Naive thymus-derived CD4-positive, alpha-beta T cell (primary cell): ENCODE measurements at places on chromosomes 5 and 9. TPM values are rescaled to one million over a fixed set of nuclear protein-coding genes. Genes with fewer than 3 reads are reported as not detected.

GRCh38 chr9:83283528-83283927, 220.6 kb upstream of the RASEF start:
- no peaks in the 10 kb centered on the region for H3K27me3 ChIP-seq
- DNase-seq = no peak
- H3K4me3 ChIP-seq = no peak overlapping the region
- H3K4me1 ChIP-seq = no peaks in the 10 kb centered on the region
- H3K27ac ChIP-seq = no peak overlapping the region
- no peaks in the 10 kb centered on the region for H3K36me3 ChIP-seq

DNA sequence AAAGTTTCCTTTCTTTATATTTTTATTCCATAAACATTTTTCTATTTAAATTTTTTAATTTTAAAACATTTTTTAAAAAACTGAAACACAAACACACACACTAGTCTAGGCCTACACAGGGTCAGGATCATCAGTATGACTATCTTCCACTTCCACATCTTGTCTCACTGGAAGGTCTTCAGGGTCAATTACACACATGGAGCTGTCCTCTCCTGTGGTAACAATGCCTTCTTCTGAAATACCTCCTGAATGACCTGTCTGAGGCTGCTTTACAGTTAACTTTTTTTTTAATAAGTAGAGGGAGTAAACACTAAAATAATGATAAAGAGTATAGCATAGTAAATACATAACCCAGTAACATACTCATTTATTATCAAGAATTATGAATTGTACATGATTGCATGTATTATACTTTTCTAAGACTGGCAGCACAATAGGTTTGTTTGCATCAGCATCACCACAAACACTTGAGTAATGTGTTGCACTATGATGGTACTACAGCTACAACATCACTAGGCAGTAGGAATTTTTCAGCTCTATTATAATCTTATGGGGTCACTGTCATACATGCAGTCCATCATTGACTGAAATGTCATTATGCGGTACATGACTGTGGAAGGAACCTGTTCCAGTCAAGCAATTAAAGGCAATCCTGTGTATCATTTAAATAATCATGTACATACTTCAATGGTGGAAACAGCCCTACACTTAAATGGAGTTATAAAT, 17.4 kb upstream of the CEP120 start:
- H3K27me3 ChIP-seq = no peaks in the 10 kb centered on the region
- H3K4me1 ChIP-seq = no peaks in the 10 kb centered on the region
- H3K36me3 ChIP-seq = no peaks in the 10 kb centered on the region
- DNase-seq = no peak
- no peak overlapping the region for H3K27ac ChIP-seq

- H3K4me3 ChIP-seq = no peak overlapping the region
- no peaks in the 10 kb centered on the region for H3K36me3 ChIP-seq
- no peak for DNase-seq
- no peaks in the 10 kb centered on the region for H3K27me3 ChIP-seq
Observed at GRCh38 chr5:148791696-148792095, 34.7 kb upstream of the ADRB2 start.

DNA sequence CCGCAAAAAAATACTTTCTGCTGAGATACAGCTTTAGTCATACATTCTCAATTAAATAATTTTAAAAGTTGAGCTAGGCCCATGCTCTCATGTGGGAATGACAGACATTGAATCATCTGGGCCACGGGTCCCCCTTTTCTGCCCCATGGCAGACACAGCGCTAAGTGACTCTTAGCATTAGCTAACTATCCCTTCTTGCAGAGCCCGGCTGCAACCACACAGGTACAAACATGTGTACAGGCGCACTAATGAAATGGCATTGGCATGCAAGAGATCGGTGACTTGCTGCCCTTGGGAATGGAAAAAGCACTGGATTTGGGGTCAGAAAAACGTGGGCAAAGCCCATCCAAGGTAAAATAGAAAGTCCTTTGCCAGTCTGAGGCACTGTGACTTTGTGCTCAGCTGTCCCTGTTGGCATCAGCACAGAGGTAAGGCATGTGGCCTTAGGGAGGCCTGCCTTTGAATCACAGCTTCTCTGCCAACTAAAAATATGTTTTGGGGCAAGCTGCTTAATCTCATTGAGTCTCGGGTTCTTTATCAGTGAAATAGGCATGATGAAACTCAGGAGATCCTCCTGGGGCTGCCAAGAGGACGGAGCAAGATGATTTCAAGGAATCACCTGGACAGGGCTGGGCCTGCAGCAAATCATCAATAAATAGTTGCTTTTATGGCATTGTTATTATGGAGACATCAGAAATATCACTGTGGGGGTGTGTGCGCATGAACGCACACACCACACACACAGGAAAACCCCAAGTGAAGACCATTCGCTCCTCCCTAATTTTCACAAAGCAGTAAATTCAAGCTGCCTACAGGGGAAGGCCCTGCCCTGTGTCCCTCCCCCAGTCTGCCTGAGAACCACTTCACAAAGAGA, 54.2 kb downstream of the WHRN start:
- H3K27ac ChIP-seq = peak overlapping the region; percentile 38
- H3K4me3 ChIP-seq = no peak overlapping the region
- no peak for DNase-seq
- H3K4me1 ChIP-seq = peaks cover 22% of the 10 kb centered on the region
- no peaks in the 10 kb centered on the region for H3K36me3 ChIP-seq

DNA sequence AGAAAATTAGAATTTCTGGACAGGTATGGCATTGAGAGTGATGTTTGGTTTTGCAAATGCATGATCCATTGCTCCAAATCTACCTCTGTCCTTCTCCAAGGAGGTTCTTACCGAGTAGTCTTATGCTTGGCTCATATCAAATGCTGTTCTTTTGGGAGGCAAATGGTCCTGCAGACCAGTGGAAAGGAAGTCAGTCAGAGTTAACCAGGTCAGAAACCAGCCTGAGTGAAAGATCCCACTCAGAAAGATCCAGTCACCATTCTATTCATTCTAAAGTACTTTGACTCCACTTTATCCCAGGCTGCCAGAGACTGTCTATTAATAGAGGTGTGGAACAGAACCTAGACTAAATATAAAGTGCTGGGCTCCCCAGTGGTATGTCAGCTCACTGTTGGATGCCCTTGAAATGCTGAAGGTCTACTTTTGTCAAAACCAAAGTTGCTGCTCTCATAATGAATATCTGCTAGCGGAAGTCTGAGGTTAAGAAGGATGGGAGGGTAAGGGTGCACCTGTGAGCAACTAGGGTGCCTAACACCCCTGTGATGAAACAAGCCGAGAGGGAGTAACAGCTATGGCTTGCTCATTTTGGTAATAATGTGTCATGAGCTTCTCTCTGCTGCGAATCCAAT, 302.2 kb downstream of the ZNF608 start:
- H3K36me3 ChIP-seq = no peaks in the 10 kb centered on the region
- DNase-seq = no peak
- no peak overlapping the region for H3K4me3 ChIP-seq
- H3K27ac ChIP-seq = no peak overlapping the region
- H3K27me3 ChIP-seq = no peaks in the 10 kb centered on the region

GRCh38 chr5:178306430-178307225, 74.0 kb upstream of the PHYKPL start:
- no peak for DNase-seq
- no peaks in the 10 kb centered on the region for H3K36me3 ChIP-seq
- H3K4me1 ChIP-seq = no peaks in the 10 kb centered on the region
- H3K4me3 ChIP-seq = no peak overlapping the region

DNA sequence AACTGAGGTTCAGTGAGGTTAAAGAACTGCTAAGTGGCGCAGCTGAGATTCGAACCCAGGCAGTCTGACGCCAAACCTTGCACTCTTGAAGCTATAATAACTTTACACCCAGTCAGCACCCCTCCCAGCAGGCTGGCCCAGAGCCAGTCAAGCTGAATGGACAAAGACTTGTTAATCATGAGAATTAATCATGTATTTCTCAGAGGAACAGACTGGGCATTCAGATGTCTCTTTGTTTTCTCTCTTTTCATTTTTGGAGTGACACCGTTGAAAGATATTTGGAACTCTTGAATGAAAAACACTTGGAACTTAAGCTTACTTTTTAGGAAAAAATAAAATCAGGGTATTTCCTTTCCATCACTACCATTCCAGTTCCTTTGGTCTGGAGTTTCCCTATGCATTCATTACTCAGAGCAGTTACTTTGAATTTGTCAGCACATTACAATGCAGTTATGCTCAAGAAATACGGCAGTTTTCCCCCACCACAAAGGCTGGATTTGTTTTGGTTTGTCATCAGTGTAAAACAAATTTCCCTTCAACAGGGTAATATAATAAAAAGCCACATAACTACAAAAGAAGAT, 22.6 kb upstream of the MAMDC2 start:
- DNase-seq = no peak
- no peaks in the 10 kb centered on the region for H3K4me1 ChIP-seq
- H3K36me3 ChIP-seq = no peaks in the 10 kb centered on the region
- no peaks in the 10 kb centered on the region for H3K27me3 ChIP-seq
- no peak overlapping the region for H3K4me3 ChIP-seq
- no peak overlapping the region for H3K27ac ChIP-seq

GRCh38 chr5:172266071-172266675, 17.4 kb downstream of the UBTD2 start:
- H3K27ac ChIP-seq = no peak overlapping the region
- no peaks in the 10 kb centered on the region for H3K36me3 ChIP-seq
- no peaks in the 10 kb centered on the region for H3K27me3 ChIP-seq

- H3K36me3 ChIP-seq = no peaks in the 10 kb centered on the region
- H3K27me3 ChIP-seq = no peaks in the 10 kb centered on the region
- no peak overlapping the region for H3K4me3 ChIP-seq
- no peak for DNase-seq
Observed at GRCh38 chr5:6488021-6488420, 39.4 kb downstream of the UBE2QL1 start.

GRCh38 chr5:93078082-93079038, 502.7 kb downstream of the NR2F1-AS1 start:
- H3K4me3 ChIP-seq = no peak overlapping the region
- H3K36me3 ChIP-seq = no peaks in the 10 kb centered on the region
- H3K4me1 ChIP-seq = no peaks in the 10 kb centered on the region
- DNase-seq = no peak
- H3K27ac ChIP-seq = no peak overlapping the region

DNA sequence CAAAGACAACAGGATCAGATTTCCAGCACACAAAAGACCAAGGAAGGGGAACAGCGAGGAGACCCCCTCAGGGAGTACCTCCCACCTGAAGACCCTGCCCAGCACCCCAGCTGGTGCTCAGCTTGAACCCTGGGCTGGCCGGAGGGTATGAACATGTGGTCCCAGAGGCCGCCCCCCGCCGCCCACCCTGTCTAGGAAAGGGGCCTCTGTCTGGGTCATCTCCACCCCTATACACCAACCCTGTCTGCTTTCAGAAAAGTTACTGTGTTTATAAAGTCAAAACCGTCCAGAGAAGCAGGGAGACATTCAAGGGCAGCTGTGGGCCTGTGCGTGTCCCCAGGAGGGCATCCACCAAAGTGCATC, 72.2 kb downstream of the ADAMTS2 start:
- no peaks in the 10 kb centered on the region for H3K36me3 ChIP-seq
- H3K27ac ChIP-seq = no peak overlapping the region
- no peaks in the 10 kb centered on the region for H3K27me3 ChIP-seq

DNA sequence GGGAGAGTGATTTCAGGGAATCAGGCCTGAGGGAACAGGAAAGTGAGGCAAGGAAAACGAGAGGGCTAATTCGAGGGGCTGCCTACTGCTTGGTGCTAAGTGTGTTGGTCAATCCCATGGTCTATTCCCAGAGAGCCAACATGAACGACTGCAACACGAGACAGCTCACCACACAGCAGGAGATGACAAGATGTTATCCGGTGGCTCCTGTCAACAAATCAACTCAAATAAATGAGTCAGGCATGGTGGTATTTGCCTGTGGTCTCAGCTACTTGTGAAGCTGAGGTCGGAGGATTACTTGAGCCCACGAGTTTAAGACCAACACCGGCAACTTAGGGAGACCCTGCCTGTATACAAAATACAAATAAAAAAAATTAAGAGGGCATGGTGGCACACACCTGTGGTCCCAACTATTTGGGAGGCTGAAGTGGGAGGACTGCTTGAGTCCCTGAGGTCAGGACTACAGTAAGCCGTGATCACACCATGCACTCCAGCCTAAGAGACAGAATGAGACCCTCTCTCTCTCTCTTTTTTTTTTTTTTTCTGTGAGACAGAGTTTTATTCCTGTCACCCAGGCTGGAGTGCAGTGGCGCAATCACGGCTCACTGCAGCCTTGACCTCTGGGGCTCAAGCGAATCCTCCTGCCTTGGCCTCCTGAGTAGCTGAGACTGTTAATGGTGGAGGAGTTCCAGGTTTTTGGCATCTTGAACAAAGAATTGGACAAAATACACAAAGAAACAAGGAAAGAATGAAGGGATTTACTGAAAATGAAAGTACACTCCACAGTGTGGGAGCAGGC, 9.0 kb upstream of the FAF2 start:
- no peak for DNase-seq
- H3K27ac ChIP-seq = no peak overlapping the region
- no peaks in the 10 kb centered on the region for H3K36me3 ChIP-seq
- no peaks in the 10 kb centered on the region for H3K27me3 ChIP-seq

DNA sequence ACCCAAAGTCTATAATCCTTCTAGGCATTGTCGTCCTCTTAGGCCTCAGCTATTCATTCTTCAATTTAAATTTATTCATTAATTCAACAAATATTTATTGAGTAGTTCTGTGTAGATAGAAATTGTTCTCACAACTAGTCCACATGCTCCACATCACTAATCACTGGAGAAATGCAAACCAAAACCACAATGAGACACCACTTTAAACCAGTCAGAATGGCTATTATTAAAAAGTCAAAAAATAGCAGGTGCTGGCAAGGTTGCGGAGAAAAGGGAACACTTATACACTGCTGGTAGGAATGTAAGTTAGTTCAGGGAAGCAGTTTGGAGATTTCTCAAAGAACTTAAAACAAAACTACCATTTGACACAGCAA, 51.1 kb upstream of the TNFSF15 start:
- no peak for DNase-seq
- no peak overlapping the region for H3K27ac ChIP-seq
- H3K36me3 ChIP-seq = no peaks in the 10 kb centered on the region
- H3K4me3 ChIP-seq = no peak overlapping the region
- no peaks in the 10 kb centered on the region for H3K4me1 ChIP-seq

GRCh38 chr5:163387589-163388343, 49.6 kb upstream of the CCNG1 start:
- H3K27me3 ChIP-seq = peaks cover 4% of the 10 kb centered on the region
- H3K36me3 ChIP-seq = no peaks in the 10 kb centered on the region
- no peaks in the 10 kb centered on the region for H3K4me1 ChIP-seq
- no peak overlapping the region for H3K27ac ChIP-seq
- no peak overlapping the region for H3K4me3 ChIP-seq

SVEP1 gene
- total RNA-seq = not detected

RETREG1 gene
- total RNA-seq = 44.4 and 45.3 TPM in 2 replicates
